GM12891 (cell line): ENCODE measurements at places on chromosomes 1 and 21.

- no peak for DNase-seq
Measured at GRCh38 chr21:20443558-20444155, 554.6 kb upstream of the NCAM2 start.

DNA sequence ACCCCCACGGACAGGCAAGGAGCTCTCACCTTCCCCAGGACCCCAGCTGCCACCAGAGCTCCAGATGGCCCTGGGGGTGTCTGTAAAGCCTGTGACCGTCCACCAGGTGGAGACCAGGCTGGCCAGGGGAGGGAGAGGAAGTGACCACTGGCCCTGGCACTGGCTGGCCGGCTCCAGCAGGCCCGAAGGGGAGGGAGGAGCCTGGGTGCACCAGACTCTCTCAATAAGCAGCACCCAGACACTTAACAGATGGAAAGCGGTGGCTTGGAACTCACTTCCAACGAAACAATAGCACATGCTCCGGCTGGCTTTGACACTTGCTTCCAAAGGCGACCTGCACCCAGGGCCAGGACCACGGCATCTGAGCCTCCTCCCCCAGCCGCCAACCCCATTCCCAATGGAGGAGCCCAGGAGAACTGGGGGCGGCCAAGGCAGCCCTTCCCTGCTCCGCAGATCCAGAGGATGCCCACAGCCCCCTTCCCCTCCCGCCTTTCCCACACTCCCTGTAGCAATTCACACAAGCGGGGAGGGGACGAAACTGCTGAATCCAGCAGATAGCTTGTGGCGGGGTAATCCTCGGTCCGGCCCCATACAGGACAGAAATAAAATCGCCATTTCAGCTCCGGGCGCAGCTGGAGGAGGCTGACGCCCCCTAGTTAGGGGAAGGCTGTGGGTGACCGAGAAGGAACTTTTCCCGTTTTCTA lies 742 bp upstream of the PDE9A start:
- DNase-seq = no peak

- DNase-seq = no peak
Measured at GRCh38 chr1:76857973-76858372, 9.3 kb upstream of the ST6GALNAC5 start.

GRCh38 chr1:178959543-178960460 lies 65.9 kb upstream of the FAM20B start:
- no peak for DNase-seq

- DNase-seq = no peak
Measured at GRCh38 chr21:29368906-29369305, 70.2 kb downstream of the BACH1 start.

DNA sequence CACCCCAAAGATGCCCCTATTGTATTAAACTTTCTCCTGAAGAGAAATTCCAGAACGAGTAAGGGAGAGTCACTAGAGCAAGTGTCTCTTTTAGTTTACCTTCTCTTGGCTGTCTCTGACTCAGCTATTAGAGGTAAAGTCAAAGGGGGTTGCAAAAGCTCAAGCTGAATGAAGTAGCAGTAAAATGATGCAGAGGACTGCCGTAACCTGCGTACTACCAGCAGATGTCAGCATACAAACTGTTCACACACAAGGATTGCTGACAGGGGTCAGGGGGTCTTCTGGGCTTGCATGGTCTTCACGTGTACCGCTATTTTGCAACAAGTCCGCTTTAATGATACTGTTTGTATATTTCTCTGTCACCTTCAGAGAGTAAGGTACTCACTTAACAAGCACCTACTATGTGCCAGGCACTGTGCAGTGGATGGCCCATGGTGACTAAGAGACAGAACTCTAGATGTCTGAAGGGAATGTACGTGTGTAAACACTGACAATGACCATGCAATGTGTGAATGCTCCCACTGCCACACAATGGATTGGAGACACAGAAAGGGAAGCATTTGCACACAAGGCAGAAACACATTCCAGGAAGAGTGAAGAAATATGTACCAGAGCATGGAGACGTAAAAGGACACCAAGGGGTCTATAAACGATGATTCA lies 34.9 kb downstream of the CHML start:
- DNase-seq = no peak

GRCh38 chr1:15417059-15417934 lies 7.6 kb downstream of the EFHD2 start:
- no peak for DNase-seq

- no peak for DNase-seq
Measured at GRCh38 chr1:18646091-18646785, 15.6 kb downstream of the PAX7 start.
